Stimulated activated CD8-positive, alpha-beta memory T cell treated with anti-CD3 and anti-CD28 coated beads, Interleukin-4, amount 100 ng/mL, for 1 hour (primary cell): ENCODE measurements at places on chromosomes 13 and 19.

DNA sequence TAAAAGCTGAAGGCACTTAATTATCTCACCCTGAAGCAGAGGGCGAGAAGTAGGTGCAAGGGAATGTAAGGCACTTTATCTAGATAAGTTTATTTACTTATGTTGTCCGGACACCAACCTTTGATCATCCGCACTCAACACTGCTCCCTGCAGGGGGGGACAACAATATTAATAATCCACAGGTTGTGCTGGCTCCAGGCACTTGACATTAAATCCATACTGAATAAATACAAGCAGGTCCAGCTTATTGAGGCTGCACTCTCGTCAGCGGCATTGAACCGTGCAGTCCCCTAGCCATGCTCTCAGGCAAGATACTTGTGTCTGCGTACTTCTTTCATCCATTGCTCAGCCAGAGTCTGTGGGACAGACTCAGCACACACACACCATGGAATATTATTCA lies 374.5 kb upstream of the NBEA start:
- no peak for DNase-seq

GRCh38 chr19:48403606-48404005 lies 10.1 kb downstream of the GRIN2D start:
- no peak for DNase-seq

DNA sequence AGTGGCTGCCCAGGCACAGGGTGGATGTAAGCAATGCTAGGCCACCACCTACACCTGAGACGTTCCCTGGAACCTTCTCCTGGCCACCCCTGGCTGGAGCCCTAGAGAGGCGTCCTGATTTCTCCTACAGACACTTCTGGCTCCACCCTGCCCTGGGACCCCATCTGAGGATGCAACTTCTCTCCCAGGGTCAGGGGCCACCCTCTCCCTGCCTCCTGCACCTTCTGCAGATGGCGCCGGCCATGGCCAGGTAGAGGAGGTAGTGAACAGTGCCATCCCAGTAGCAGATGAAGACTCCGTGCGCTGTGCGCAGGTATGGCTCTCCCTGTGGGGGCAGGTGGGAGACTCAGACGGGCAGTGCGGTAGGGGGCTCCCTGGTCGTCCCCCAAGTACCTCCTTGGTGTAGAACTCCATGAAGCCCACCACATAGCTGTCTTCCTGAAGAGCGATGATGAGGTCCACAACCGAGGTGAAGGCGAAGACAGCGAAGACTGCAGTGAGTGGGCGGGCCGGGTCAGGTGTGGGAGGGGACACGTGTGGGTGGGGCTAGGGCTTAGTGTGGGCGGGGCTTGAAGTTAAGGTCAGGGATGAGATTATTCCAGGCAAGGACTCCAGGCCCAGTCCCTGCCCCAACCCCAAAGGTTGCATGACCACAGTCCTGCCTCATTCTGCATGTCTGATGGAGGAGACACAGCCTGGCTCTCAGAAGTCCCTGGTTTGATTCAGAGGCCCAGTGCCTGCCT lies 3.0 kb downstream of the TM6SF2 start:
- no peak for DNase-seq

DNA sequence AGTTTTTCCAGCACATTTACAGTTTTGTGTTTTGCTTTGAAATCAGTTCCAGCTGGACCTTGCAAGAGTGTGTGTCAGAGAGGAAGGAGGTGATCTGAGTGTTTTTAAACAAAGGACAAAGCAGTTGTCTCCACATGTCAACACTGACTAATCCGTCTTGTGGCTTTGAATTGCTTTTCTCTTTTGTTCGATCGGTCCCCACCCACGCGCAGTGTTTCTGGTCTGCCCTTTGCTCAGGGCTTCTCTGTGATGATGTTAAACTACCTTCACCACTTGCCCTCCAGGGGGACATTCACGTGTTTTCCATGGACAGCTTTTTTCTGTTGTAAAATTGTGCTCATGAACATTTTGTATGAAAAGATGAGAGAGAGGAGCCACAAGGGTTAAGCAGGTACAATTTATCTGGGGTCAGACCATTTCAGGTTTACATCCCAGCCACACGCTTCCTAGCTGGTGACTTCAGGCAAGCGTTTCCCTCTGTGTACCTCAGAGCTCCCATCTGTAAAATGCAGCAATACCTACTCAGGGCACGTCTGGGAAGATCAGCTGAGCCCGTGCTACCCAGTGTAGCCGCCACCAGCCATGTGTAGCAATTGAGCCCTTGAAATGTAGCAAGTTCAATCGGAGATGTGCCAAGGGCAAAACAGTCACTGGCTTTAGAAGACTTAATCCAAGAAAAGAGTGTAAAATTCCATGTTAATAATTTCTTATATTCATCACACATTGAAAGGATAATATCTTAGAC lies 13.5 kb upstream of the PLA2G4C start:
- DNase-seq, result no peak

DNA sequence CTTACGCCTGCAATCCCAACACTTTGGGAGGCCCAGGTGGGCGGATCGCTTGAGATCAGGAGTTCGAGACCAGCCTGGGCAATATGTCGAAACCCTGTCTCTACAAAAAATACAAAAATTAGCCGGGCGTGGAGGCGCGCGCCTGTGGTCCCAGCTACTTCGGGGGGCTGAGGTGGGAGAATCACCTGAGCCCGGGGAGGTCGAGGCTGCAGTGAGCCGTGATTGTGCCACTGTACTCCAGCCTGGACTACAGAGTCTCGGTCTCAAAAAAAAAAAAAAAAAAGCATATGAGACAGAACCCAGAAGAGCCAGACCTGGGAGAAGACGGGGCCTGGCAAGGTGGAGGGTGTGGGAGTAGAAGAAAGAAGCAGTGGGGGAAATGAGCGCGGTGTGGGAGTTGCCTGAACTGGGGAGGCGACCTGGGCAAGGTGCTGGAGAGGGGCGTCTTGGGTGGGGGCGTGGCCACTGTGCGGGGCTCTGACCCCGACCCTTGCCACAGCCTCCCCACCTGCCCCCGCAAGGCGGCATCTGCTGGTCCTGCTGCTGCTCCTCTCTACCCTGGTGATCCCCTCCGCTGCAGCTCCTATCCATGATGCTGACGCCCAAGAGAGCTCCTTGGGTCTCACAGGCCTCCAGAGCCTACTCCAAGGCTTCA lies 533 bp downstream of the DKKL1 start:
- no peak for DNase-seq

DNA sequence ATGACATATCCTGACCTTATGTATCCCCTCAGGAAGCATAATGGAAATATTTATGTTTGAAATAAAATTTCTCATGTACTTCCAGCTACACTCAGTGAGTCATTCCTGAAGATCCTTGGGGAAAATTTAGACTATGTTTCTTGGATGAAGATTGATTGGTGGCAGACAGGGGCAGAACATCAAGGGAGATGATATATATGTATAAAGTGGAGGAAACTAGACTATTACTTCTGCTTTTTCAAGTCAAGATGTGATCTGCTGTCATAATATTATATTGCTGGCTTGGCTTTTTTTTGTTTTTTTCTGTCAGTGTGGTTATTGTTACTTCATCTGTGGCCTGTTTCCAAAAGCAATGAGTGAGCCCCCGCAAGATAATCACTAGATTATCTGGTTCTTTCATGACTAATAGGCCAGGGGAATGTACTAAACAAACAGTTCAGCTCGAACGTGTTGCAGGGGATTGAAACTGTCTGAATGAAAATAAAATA lies 87.2 kb upstream of the TNFSF11 start:
- DNase-seq, result no peak

GRCh38 chr19:31054430-31054829 lies 294.8 kb downstream of the TSHZ3 start:
- DNase-seq, result no peak

DNA sequence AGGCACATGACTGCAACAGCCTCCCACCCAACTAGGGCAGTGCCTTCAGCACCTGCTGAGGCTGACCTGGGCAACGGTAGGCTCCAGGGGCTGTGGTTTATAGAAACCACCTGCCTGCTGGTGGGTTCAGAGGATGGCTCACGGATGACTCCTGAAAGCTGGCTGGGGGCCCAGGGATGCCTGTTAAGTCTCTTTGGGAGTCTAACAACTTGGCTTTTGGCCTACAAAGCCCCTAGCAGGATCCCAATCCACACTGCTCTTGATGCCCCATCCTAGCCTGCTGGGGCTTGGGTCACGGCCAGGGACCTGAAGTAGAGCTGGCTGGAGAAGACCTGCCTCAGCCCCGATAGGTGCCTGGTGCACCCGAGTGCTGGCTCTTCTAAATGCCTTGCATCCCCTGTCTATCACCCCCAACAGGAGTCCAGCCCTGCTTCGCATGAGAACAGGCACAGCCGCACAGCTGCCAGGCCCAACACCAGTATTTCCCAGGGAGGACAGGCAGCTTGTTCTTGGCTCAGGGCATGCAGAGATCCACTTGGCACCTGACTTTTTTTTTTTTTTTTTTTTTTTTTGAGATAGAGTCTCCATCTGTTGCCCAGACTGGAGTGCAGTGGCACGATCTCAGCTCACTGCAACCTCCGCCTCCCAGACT lies 9.1 kb upstream of the EPHX3 start:
- no peak for DNase-seq

DNA sequence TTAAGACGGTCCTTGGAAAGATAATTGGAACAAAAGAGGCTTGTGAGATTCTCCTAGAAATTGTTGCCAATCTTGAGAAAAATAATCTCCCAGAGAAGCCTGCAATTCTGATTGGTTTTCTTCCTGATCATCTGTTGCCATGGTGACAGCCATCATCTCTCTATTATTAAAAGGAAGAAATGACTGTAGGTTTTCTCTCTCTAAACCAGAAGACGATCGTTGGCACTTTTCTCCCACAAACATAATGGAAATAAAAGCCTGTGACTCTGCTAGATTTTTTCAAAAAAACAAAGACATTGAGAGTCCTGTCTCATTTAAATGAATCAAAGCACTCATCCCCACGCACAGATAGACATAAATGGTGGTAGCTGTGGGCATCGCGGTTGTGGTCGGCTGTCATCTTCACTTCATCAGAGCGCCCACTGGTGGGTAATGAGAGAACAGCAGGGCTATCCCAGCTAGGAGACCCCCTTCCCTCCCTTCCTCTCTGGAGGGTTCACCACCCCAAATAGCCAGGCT lies 21.7 kb upstream of the CALM3 start:
- no peak for DNase-seq

- no peak for DNase-seq
Observed at GRCh38 chr19:14142262-14143190, 6.1 kb upstream of the ASF1B start.

DNA sequence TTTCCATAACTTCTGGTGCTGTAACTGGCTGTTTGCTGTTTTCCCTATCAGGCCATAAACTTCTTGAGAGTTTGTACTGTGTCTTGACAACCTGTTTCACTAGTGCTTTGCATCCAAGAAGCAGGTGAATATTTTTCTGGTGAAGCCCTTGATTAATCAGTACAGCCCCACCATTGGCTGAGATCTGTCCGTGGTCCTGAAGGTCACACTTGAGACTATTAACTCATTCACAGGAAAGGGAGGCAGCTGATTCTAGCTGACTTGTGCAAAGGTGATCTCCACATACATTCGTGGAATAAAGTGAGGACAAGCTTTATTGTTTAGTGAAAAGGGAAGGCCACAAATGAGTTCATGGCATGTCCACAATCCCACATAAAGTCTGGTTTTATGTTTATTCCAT lies 61.4 kb upstream of the ZNF835 start:
- DNase-seq, result no peak

DNA sequence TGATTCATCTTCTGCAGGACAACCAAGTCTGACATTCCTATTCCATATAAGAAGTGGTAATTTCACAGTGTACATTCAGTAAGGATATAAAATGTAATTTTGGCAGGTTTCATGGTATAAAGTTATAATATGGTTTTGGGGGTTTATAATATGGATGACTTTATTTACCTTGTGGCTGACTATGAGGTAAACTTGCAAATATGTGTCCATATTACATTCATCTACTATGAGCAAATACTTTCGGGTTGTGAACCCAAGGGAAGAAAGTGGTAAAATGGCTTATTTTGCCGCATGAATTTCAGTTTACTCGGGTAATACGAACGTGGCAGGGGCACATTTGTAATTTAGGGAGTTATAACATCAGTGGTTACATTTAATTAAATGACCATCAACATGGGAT lies 86.7 kb upstream of the TNFSF11 start:
- DNase-seq, result no peak

DNA sequence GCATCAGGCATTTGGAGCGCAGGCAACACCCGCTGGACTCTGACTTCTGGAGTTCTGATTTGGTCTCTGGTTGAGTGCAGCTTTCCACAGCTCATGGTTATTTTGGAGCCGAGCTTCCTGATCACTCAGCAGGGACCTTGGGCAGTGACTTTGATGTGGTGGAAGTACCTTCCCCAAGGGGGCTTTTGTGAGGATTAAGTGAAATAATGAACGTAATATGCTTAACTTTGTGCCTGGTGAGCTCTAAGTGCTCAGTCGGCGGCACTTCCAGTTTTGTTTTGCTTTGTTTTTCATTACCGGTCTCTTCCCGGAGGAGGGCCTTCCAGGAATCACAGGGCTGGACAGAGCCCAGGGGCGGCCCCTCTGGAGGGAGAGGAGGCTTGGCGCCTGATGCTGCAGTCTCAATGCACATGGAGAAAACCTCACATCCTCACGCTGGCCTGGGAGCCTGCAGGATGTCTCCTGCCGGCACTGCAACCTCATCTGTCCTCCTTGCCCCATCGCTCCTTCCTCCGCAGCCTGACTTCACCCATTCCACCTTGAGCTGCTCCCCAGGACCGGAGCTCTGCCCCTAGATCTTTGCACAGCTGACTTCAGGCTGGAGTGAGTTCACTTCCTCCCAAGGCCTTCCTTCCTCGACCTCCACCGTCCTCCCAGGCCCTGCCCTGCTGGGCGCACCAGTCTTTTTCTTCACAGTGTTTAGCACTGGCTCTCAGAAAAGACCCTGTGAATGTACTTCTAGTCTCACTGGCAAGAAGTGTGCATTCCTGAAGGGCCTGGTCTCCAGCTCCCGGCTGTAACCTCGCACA lies 1.5 kb downstream of the PLEKHF1 start:
- DNase-seq, result no peak

GRCh38 chr19:2037651-2038255 lies 13.3 kb downstream of the MKNK2 start:
- DNase-seq, result no peak

- no peak for DNase-seq
Observed at GRCh38 chr13:75713852-75714251, 77.7 kb downstream of the LMO7 start.

- no peak for DNase-seq
Observed at GRCh38 chr13:25181597-25181996, 9.5 kb upstream of the AMER2 start.

- no peak for DNase-seq
Observed at GRCh38 chr19:42207767-42208271, 9.7 kb downstream of the DEDD2 start.

DNA sequence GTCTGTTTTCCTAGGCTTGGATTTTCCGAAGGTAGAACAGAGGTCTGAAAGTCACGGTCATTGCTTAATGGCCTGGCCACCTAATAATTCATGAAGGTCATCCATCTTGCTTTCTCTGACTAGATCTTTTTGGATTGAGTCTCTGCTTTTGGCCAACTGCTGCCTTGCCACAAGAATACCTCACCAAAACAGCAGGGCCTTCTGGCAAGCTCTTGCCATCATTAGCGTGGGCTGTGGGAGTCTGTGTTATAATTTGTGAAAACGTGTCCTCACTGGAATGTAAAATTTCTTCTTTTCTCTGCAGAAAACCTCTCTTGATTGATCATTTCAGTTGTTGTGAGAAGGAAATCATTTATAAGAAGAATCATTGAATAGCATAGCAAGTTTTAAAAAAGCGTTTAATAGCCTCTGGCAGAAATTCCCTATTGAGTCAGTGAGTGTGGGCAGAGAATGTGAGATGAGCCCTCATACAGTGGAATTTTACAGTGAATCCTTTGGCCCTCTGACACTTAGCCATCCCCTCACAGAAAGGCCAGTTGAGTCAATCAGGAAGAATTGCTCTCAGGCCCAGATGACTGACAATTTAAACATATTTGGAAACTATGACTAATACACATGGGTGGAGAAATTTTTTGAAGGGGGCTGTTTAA lies 43.2 kb upstream of the ERICH6B start:
- no peak for DNase-seq

- DNase-seq, result no peak
Observed at GRCh38 chr13:50948601-50949000, 39.0 kb downstream of the RNASEH2B start.
